Left colon (tissue), 2 donors: ENCODE measurements at places on chromosomes 1 and 21.

DNA sequence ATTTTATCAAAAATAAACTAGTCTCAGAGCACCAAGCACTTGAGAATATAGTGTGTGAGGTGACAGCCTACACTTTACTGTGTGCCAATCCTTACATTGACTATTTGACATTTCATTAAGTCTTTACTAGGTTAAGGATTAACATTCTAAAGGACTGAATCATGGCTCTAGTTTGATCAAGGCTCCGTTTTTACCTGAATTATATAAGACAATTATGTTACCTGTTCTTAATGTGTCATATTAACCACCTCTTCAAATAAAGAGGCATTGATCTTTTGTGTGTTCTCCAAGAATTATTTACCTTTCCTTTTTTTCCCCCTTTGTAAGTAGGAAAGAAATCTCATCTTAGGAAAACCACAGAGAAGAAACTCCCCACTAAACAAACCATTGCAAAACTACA, 189.7 kb downstream of the HS2ST1 start:
- no peak for DNase-seq

- DNase-seq = no peak
These were observed 25.5 kb upstream of the GRHL3 start for GRCh38 chr1:24293392-24294227.

- no peak for DNase-seq
These were observed 252.4 kb upstream of the AJAP1 start for GRCh38 chr1:4402032-4402431.

GRCh38 chr1:238647877-238648276, 738.5 kb upstream of the CHRM3 start:
- no peak for DNase-seq

- DNase-seq = peak; percentile 75
These were observed 34.8 kb downstream of the CHAF1B start for GRCh38 chr21:36419996-36420395.

DNA sequence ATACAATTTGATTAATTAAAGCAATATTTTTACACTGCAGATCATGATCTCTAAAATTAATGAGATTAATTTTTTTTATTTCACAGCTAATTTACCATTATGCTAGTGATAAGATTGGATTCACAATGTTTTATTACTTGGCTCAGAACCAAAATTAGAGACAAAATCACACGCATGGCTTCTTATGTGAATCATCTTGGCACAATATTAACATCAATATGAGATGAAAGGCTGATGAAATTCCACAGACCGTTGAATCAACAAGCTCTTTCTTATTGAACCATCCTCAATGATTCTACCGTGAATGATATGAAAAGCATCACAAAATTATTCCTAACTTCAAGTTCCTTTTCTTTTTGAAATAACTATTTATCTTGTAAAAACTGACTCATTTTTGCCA, 544.9 kb downstream of the KCNT2 start:
- DNase-seq = no peak

DNA sequence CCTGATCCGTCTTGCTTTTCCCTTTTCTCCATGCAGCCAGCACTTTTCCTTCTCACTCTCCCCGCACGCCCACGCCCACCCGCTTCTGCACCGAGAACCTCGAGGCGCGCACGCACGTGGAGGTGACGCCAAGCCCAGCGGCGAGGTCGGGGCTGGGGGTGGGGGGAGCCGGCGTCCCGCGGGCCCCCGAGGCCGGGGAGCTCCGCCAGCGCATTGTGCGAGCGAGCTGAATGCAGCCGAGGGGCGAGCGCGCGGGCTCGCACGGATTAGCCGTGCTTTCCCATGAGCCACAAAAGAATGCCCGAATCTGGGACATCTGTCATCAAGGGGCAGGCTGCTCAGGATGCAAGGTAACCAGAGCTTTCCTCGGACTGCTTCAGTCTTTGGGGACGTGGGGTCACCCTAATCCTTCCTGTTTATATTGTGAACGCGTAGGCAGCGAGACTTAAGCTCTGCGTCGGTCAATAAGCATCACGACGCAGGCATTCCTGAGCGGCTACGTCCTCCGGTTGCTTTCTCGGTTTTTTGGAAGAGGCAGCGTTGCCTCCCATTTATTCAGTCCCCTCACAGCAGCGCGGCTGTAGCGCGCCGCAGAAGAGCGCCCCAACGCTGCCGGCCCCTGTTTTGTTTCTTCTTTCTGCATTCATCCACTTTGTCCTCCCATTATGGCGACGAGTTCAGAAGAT, 67.3 kb upstream of the AKT3 start:
- DNase-seq = no peak
